ENCODE measurements at places on chromosomes 5 and 9.
A peak's percentile ranks its signal among the peaks of the same experiment; 100 is the strongest.

DNA sequence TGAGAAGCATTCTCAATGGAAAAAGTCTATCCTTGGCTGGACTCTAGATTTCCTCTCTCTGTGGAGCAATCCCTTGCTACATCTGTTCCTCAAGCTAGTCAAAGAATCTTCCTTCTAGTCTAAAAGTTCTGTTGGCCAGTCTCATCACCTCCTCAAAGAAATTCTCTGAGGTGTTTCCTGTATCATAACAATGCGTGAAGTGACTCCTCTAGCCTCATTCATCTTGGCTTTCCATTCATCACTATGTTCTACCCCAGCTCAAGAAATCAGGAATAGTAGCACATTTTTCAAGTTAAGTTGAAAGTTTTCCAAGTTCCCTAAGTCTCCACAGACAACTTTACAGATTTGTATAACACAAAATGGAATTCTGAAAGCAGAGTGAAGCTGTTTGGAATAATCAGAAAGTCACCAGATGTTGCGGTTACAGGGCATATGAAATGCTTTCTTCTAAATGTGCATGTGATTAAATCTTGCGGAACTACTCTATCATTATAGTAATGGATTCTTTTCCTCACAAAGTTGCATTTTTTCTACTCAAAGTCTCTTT is 176.6 kb upstream of the FREM1 start:
- DNase-seq: peak; percentile 52

- DNase-seq: no peak
Observed at GRCh38 chr5:4533457-4534105, 606.5 kb upstream of the ADAMTS16 start.

DNA sequence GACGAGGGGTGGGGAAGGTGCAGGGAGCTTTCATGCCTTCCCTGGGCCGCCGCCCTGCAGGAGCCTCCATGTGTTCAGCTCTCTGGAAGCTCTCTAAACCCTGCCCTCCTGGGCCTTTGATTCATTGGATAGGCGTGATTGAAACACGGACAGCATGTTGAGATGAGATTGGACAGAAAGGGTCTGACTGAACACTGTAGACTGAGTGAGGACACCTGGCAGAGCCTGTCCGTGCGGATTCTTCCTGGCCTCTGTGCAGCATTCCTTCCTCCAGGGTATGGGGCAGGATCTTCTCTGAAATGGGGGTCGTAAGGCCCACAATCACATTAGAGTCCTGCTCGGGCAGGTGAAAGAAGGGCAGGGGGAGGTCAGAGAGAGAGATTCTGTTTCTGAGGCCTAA is 12.8 kb downstream of the RPL12 start:
- no peak for DNase-seq

DNA sequence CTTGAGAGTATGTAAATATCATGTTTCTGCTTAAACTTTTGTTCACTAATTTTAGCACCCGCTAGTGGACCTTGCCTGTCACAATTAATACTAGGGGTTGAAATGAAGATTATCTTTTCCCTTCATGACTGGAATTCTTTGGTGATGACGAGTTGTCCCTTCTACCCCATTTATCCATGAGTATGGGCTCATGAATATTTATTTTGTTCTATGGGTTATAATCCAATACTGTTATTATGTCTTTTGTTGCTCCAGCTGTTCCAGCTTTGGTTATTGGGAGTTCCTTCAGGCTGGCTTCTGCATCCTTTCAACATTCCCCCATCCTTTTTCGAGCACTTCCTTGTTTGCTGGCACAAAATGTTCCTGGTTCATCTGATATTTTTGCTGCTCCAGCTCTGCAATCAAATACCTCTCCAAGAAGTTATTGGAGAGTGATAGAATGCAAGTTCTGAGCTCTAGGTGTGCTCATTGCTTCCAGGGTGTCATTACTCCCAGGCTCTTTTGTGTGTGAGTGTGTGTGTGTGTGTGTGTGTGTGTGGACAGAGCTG is 19.7 kb upstream of the ARHGEF28 start:
- DNase-seq: no peak

- no peak for DNase-seq
Observed at GRCh38 chr5:36267905-36268304, 26.2 kb upstream of the NADK2 start.
